NCI-H1930 (cell line): ENCODE measurements at places on chromosomes 5 and 9.
A peak's percentile ranks its signal among the peaks of the same experiment; 100 is the strongest.

- DNase-seq = peak; percentile 35
Measured at GRCh38 chr5:76402886-76403765, at the start of gene IQGAP2. TSS of gene IQGAP2 (plus strand) at chr5:76403285. CDS start at chr5:76403546, 261 bp downstream.

GRCh38 chr5:84088996-84089395, 295.7 kb downstream of the EDIL3 start:
- DNase-seq = no peak

DNA sequence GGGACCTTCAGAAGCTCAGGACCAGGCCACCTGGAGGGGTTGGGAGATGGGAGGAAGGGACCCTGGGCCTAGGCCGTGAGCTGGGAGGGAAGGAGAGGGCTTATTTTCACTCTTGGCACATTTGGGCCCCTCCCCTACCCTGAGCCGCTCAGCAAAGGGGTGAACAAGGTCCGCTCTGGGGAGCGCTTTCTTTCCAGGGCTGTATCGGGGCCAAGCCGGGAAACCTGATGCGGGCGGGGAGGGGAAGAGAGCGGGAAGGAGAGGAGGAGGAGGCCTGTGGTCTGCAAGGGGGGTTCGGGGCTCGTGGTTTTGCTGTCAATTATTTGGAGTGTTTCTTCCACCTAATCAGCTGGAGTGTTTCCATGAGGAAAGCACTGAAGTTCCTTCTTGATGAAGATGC, 62.7 kb upstream of the RXRA start:
- no peak for DNase-seq

DNA sequence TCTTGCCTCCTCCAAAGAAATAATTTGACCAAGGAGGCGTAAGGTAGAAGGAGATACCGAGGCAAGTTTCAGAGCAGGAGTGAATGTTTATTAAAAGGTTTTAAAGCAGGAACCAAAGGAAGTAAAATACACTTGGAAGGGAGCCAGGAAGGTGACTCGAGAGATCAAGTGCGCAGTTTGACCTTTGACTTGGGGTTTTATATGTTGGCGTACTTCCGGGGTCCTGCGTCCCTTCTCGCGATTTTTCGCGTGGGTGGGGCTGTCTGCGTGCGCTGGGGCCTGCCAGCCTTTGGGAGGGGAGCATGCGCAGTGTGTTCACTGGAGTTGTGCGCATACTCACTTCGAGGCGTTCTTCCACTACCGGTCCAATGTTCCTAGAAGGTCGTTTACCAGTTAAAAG, 166.0 kb upstream of the IRX2 start:
- DNase-seq = no peak

DNA sequence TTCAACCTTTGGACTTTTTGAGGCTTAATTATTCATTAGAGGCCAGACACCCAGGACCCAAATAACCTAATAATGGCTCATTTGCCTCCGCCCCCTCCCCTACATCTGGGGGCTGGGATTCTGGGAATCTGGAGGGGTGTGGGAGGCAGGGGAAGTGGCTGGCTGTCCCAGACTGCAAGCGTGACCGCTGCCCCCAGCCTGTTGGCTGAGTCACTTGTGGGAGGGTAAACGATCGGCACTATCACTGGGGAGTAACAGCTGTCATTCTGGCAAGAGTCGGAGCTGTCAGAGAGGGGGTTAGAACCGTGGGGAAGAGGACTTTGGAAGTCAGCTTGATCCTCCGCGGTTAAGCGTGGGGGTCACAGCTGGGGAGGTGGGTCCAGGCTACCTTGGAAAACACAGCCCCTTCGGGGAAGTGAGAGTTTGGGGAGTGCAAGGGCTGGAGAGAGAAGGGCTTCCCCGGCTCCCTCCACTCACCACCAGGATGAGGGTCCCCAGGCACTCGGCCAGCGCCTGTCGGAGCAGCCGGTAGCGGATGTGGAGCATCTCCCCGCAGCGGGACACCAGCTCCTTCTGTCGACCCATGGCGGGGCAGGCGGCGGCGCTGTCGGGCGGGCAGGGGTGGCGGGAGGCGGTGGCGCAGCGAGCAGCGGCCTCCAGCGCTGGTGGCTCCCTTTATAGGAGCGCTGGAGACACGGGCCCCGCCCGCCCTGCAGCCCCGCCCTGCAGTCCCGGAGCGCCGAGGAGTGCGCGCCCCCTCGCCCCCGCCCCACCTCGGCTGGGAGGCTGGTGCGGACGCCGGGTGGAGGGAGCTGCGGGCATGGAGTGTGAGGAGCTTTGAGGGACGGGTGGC, at the start of gene AQP3:
TSS of gene AQP3 (minus strand) at position 648 of the 853 bp plus-strand sequence. CDS start at position 585, 63 bp downstream.
- DNase-seq = peak; percentile 34

- DNase-seq = no peak
Measured at GRCh38 chr9:98412101-98412842, 156.8 kb upstream of the TBC1D2 start.

DNA sequence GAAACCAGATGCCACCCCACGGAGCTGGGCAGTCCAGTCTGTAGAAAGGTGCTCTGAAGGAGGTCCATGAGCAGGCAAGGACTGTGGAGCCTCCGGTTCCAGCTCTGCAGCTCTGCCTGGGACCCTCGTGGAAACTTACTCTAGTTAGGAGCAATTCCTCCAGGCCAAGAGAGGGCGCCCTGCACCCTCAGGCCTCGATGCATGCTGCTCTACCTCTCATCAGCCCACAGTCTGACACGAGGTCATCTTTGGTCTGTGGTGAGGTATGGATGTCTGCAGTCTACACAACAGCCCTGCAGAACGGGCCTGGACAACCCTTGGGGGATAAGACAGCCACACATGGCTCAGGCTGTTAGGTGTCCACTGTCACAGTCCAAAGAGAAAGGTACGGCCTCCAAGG, 50.6 kb upstream of the UBTD2 start:
- no peak for DNase-seq

GRCh38 chr5:159971514-159971913, 37.4 kb upstream of the TTC1 start:
- no peak for DNase-seq

DNA sequence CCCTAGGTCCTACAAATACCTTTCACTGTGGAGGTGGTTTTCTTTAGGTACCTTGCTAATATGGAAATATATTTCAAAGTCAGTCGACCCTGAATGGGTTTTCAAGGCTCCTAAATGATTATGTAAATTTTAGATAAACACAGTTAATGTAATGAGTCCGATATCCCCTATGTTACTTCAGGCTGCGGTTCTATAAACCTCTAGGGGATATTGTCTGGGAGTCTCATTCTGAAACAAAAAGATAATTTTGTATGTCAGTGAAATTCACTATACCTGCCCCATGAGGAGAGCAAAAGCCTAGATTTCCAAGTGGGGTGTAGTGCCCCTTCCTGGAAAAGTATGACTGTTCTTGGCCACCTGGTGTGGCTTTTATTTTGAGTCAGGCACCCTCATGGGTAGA, 377.3 kb downstream of the ICE1 start:
- no peak for DNase-seq

DNA sequence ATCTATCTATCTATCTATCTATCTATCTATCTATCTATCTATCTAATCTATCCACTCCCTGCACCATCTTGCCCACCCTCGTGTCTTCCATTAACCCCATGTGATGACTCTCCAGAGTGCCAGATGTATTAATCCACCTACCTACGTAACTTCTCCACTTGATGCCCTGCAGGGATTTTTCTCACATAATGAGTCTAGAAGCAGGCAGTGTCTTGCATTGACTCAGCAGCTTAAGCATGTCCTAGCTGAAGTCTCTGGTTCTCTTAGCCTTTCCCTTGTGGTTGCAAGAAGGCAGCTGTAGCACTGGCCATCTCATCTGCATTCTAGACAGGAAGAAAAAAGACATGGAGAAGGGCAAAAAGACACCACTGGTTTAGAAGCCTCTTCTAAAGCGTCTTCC, 96.7 kb upstream of the ALDH1B1 start:
- DNase-seq = no peak

- DNase-seq = no peak
Measured at GRCh38 chr9:95460518-95461164, 56.1 kb downstream of the PTCH1 start.

DNA sequence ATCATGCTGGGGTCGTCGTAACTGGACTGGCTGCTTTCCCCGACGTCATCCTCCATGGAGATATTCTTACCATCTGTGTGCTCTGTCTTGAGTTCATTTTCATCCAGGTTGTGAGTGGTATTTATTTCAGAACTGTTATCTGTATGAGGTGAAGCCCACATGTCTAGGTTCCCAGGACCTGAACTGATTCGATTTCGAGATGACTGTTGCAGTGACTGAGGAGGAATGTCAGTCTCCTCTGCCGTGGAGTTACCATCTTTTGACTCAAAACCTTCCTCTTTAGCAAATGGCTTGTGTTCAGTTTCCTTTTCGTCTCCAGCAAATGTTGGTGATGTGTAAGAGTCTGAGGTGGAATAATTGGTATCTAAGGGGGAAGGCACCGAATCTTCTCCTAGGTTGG, 55.2 kb upstream of the PCA3 start:
- no peak for DNase-seq

GRCh38 chr9:117074784-117075520, 339.9 kb downstream of the ASTN2 start:
- DNase-seq = no peak

GRCh38 chr5:67793966-67794365, 421.6 kb upstream of the PIK3R1 start:
- no peak for DNase-seq

DNA sequence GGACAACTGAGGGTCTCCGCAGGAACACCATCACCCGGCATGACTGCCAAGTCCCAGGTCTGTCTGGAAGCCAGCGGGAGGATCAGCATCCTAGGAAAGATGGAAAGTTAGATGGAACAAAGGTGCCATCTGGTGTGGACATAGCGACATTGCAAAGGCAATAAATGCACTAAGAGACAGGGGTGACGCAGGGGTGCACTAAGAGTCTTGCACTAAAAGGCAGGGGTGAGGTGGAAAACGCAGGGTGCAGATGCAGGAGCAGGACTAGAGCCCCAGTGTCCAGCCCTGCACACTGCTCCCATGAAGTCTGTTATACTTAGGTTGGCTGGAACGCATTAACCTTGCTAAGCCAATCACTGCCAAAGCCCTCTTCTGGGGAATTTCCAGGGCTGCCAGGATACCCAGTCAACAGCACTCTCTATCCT, 15.5 kb downstream of the ATOX1 start:
- DNase-seq = no peak

DNA sequence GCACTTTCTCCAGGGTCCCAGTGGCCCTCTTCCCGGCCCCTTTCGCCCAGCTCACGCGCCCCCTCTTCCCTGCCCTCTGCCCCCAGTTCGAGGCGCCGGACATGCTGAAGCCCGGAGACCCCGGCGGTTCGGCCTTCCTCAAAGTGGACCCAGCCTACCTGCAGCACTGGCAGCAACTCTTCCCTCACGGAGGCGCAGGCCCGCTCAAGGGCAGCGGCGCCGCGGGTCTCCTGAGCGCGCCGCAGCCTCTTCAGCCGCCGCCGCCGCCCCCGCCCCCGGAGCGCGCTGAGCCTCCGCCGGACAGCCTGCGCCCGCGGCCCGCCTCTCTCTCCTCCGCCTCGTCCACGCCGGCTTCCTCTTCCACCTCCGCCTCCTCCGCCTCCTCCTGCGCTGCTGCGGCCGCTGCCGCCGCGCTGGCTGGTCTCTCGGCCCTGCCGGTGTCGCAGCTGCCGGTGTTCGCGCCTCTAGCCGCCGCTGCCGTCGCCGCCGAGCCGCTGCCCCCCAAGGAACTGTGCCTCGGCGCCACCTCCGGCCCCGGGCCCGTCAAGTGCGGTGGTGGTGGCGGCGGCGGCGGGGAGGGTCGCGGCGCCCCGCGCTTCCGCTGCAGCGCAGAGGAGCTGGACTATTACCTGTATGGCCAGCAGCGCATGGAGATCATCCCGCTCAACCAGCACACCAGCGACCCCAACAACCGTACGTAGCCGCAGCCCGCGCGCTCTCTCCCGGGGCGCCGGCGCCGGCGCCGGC, 1.0 kb downstream of the PRDM6 start:
- DNase-seq = no peak

DNA sequence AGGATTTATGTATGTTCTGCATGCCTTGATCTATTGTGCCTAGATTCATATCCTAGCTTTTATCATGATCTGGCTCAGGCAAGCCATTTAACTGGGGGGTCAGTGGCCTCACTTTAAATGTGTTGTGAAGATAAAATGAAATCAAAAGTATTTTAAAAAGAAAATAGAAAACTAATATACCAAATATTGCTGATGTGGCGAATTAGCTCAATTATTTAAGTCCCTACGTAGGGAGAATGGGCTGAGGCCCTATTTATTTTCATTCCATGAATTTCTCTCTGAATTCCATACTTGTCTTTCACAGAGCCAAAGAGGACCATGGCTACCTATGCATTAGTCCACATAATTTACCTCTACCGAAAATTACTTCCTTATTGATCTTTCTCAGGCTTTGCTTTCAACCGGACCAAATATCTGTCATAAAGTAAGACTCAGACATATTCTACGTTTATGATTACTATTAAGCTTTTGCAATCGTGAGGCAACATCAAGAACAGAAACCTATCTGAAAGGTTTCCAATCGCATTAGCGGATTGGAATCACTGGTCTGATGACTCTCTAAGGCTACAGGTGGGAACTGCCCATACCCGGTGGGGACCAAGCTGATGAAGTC, 1.7 kb downstream of the MBLAC2 start:
- no peak for DNase-seq

GRCh38 chr5:96075579-96076289, 114.1 kb upstream of the ELL2 start:
- no peak for DNase-seq

GRCh38 chr5:28780083-28780692, 1741.8 kb upstream of the CDH9 start:
- DNase-seq = no peak

DNA sequence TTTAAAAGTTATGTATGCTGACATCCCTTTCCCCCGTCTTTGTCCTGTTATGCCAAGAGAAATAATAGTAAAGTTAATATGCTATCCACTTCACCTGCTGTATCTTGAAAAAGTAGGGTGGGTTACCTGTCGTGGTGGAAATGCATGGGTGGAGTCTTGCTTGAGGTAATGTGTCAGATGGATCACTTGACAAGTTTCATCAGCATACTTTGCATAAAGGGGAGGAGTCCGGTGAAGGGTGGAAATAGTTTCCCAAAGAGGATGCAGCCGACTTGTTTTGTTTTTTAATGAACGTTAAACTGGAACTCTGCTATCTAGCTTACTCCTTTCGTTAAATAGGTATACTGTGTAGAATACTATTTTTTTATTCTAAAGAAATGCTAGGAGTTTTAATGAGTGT, 9.0 kb upstream of the DMRT3 start:
- DNase-seq = peak; percentile 53

- DNase-seq = no peak
Measured at GRCh38 chr5:63743096-63743798, 219.0 kb downstream of the HTR1A start.

GRCh38 chr9:127457191-127457878, 6.0 kb downstream of the LRSAM1 start:
- no peak for DNase-seq

GRCh38 chr9:89494199-89494598, 3.7 kb downstream of the SEMA4D start:
- no peak for DNase-seq

DNA sequence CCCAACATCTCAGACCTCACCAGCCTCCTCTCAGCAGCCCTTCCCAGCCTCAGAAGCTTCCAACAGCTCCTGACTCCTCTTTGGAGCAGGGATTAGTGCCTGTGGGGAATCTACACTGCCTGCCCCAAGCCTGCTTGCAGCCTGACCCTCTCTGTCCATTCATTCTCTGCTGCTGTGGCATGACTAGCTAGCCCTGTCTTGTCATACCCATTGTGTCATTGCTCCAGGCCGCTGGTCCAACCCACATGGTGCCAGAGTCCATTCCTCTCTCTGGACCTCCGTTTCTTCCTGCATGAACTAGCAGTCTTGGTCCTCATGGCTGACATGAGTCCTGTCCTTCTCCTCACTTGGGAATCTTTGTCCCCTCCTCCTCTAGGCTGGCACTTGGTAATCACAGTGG, 12.8 kb upstream of the RXRA start:
- DNase-seq = no peak

- no peak for DNase-seq
Measured at GRCh38 chr9:114811301-114811700, 5.5 kb upstream of the TNFSF15 start.
